ENCODE measurements at places on chromosomes 6 and 20.

GRCh38 chr6:44021589-44022295, 105.5 kb downstream of the MRPL14 start:
- no peak for DNase-seq

- no peak for DNase-seq
Measured at GRCh38 chr20:15440049-15440820, 1102.8 kb upstream of the FLRT3 start.

GRCh38 chr20:17895641-17896171, 72.9 kb downstream of the SNX5 start:
- no peak for DNase-seq

DNA sequence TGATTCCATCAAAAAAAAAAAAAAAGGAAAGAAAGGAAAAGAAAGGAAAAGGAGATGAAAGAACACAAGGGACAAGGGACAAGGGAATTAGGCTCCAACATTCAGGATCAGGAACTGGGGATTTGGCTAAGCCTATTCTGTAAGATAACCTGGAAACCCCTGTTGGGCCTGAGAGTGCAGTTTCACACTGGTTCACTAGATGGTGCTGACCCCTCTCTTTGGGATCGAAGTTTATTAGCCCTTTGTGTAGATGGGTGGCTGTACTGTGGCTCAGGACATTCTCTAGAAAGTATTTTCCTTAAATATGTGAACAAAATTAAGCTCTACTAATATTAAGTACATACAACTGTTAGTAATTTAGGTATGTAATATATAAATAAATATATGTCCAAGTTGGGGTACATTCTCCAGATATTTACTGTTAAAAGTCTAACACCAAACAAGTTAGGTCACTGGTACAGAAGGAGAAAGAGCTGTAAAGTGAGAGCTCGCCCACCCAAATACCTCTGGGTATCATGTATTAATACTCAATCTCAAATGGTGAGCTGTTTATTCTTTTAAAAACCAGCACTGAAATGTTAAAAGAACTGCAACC, 6.3 kb downstream of the OR2A4 start:
- DNase-seq, result peak; percentile 49

DNA sequence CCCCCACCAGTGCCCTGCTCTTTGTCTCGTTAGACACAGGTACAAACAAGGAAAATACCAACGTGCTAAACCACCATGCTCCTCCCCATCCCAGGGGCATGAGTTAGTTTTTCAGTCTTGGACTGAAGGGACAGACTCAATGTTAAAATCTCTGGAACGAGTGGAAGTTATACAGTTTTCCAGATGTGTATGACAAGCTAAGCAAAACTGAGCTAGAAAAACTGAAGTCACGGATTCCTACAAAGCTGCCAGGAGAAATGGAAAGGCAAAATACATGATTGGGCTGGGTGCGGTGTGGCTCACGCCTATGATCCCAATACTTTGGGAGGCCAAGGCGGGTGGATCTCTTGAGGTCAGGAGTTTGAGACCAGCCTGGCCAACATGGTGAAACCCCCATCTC, 34.3 kb upstream of the QKI start:
- DNase-seq, result no peak

All from fibroblast of skin of left quadriceps (primary cell).